ENCODE measurements at places on chromosomes 7 and 10. TPM values are rescaled to one million over a fixed set of nuclear protein-coding genes. Genes with fewer than 3 reads are reported as not detected.
A peak's percentile ranks its signal among the peaks of the same experiment; 100 is the strongest.

GIMAP1 gene
- 5.8 TPM for total RNA-seq

- DNase-seq, result no peak
Observed at GRCh38 chr10:7008645-7009044, 402.2 kb downstream of the SFMBT2 start.

DNA sequence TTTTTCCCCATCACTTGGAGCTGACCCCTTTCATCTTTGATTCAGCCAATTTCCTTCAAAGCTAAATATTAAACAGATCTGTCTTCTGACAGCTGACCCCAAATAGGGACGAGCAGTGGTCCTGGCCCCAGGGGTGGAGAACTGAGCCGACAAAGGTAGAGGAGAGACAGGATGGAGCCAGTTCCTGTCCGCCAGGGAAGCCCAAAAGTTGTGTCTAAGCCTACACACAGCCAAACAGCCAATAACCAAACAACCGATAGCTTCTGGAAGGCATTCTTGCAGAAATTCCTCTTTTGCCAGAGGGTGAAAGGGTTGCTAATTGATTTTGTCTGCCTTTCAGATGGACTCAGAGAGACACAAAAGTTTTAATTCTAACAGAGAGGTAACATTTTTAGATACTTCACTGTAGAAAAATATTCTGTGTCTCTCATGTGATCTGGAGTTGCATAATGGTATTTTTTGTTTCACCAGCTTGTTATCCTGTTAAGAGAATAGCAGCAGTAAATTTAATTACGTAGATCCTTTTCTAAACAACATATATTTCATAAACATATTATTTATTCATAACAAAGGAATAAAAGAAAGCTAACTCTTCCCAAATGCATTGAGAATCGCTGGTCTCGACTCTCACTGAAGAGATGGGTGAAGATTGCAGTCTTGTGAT, 161.7 kb upstream of the LYZL1 start:
- DNase-seq, result no peak

DNA sequence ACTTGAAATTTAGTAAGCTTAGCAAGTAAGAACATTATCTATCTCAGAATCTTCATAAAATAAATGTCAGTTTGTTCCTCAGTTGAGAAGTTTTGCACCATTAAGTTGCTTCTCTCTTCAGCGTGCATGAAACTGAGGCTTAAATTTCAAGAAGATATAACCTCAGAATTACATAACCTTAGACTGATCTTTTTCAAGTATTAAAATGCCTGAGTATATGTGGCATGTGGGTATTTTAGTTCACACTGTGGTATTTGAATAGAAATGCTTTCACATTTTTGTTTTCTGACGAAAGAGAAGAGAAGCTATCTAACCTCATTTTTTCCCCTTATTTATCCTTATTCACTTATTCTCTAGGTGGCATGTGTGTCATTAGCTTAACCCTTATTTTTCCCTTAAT, 104.1 kb downstream of the PHF14 start:
- DNase-seq, result no peak

CABCOCO1 gene
- total RNA-seq, result not detected

GRCh38 chr7:921581-922333, 32.7 kb downstream of the ADAP1 start:
- DNase-seq, result peak; percentile 44

DNA sequence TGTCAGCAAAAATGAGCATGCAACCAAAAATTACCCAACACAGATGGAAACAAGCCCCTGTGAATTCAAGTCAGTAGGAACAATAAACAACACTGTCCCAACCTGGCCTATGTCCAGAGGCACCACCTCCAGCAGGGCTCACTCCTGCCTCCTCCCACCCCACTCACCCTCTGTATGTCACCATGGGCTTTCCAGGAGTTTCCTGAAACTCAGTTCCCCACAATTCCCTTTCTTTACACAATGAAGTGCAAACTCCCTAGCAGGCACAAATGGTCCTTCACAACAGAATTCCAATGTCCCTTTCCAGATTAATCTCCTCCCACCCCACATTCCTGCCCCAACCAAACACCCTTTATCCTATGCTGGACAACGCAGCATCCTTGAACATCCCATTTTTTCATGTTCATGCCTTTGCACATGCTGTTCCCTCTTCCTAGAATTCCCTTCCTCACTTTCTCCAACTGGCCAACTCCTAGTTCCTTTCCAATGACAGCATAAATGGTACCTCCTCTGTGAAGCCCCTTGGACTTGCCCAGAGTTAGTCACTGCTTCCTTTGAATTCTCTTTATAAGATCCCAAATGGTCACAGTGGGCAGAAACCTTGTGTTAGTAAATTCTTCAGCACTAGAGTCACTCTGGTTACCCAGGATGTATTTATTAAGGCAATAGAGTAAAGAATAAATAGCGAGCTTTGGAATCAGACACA, 157.5 kb downstream of the SLIT1 start:
- DNase-seq, result no peak

GRCh38 chr7:1059200-1060091, 15.1 kb downstream of the GPR146 start:
- no peak for DNase-seq

DNA sequence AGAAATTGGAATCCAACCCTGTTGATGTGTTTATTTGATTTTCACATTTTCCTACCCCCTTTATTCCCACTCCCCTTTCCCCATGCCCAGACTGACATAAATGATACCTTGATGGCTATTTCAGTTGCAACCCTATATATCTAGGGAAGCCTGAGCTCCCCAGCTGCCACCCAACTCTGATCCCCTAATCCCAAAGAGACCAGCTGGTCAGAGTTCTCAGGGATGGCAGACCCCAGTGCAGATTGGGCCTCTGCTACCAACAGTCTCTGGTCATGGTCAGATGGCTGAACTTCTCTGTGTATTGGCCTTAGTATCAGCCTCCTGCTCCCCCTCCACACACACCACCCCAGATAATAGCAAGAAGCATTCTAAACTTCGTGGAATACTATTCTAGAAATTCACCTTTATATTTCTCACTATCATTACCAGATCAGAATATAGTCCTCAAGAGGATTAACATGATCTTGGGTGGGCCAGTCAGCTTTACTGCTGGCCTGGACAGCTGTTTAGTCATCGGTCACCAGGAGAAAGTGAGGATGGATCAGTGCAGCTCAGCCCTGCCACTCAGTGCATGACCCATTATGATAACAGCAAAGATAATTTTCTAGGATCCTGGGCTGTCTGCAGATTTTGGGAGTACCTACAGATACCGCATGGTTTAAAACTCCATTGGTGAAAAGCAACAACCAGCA, 24.5 kb upstream of the BTRC start:
- no peak for DNase-seq

DNA sequence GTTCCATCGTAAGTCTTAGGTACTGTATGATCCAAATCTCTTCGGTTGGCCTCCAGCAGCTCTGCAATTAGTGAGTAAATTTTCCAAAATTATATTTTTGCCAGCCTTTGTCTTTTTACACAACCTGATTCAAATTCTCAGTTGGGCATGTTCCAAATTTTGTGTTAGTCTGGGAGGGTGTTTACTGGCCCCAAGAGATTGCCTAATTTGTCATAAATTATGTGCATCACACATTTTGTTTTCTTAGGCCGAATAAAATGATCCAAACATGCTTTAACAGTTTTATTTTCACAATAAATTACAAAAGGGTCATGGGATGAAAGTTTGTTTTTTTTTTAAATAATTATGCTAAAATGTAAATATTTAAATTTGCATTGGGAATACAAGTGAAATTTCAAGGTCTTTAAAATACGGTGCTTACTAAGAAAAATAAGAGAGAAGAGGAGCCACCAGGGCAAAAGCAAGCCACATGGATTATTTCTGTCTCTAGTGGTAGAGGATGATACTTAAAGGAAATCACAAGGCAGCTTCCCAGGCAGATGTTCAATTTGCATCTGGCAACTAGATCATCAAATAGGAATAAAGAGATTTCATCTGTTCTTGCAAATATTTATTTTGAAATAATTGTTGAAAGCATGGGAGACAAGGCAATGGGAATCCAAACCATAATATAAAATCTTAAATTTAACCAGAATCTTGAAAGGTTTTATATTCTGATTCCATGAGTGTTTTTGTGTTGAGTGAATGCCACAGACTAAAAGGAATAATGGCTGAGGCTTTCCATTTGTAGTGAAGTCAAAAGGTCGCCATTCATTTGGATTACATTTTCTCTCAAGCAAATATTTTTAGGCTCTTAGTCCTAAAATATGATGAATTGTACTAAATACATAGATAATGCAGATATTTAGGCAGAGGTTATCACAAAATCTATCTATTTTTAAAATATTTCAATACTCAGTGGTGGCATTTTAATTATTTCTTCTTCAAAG, 111.1 kb downstream of the MDFIC start:
- no peak for DNase-seq

DNA sequence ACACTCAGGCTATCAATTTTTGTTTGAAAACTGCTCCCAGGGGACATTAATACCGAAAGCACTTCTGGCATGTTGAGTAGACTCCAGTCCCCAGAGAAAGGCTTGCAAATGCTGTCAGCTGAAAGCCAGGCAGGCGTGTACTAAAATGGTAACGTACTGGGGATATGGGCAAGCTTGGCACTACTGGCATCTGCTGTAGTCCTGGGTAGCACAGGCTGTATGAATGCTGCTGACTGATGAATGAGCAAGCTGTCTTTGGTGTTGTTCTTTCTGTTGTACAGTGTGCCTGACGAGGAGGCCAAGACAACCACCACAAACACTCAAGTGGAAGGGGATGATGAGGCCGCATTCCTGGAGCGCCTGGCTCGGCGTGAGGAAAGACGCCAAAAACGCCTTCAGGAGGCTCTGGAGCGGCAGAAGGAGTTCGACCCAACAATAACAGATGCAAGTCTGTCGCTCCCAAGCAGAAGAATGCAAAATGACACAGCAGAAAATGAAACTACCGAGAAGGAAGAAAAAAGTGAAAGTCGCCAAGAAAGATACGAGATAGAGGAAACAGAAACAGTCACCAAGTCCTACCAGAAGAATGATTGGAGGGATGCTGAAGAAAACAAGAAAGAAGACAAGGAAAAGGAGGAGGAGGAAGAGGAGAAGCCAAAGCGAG, 53.5 kb upstream of the AGBL3 start:
- peak; percentile 57 for DNase-seq

SPDYE18 gene
- total RNA-seq, result 0.40 TPM

GRCh38 chr10:44240584-44241205, 144.2 kb downstream of the CXCL12 start:
- DNase-seq, result no peak

- no peak for DNase-seq
Observed at GRCh38 chr7:123398921-123399320, 135.5 kb downstream of the IQUB start.

LIPJ gene
- not detected for total RNA-seq

VSTM4 gene
- 18.8 TPM for total RNA-seq

NUDT13 gene
- 3.1 TPM for total RNA-seq

GRCh38 chr7:2261611-2262010, 19.6 kb downstream of the NUDT1 start:
- DNase-seq, result no peak

ADAM22 gene
- 1.7 TPM for total RNA-seq

DNA sequence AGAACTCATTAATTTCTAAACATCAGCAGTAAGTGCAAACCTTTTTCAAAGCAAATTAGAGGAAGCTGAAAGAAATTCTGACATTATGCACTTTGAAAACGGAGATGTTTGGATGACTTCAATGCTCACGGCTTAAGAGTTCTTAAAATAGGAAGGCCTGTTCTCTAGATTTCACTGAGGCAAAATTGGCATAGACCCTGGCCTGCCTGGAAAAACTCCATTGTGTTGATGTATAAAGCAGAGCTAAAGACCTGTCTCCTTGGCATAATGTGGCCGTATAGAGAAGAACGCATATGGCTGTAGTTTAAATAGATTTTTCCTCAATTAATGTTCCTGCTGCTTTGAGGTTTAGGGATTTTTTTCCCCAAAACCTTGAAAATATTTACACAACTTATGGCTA, 24.5 kb upstream of the AGMO start:
- DNase-seq, result no peak

GRCh38 chr10:114691442-114691941, 33.4 kb upstream of the ABLIM1 start:
- no peak for DNase-seq

DNA sequence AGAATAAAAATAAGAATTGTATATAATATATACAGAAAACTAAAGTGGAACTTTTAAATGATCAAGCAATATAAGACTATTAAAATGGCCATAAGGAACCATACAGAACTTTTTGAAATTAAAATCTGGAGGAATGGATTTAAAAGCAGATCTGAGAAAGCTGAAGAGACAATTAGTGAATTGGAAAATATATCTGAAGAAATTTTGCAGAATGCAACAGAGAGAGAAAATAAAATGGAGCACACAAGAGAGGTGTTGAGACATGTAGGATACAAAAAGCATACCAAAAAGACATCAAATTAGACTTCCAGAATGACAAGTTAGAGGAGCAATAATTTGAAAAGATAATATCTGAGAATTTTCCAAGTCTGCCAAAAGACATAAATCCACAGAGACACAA, 169.6 kb downstream of the VTI1A start:
- no peak for DNase-seq

- no peak for DNase-seq
Observed at GRCh38 chr7:144130730-144131129, 7.8 kb downstream of the OR2A14 start.

TMEM229A gene
- not detected for total RNA-seq

DNA sequence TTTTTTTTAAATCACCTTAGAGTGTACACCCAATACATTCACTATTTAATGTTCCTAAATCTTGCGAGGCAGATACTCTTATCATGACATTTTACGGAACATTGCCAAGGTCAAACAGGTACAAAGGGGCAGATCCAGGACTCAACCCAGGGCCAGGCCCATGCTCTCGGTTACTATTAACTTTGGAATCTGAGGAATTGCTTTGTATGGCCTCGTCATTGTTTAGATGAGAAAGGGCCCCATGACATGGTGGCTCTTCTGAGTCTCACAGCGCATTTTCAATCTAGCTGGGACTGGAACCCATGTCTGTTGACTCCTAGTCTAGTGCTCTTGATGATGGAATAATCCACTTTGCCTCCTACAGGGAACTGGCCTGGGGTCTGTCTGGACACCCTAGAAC, 59.1 kb downstream of the GATA3 start:
- no peak for DNase-seq

DNA sequence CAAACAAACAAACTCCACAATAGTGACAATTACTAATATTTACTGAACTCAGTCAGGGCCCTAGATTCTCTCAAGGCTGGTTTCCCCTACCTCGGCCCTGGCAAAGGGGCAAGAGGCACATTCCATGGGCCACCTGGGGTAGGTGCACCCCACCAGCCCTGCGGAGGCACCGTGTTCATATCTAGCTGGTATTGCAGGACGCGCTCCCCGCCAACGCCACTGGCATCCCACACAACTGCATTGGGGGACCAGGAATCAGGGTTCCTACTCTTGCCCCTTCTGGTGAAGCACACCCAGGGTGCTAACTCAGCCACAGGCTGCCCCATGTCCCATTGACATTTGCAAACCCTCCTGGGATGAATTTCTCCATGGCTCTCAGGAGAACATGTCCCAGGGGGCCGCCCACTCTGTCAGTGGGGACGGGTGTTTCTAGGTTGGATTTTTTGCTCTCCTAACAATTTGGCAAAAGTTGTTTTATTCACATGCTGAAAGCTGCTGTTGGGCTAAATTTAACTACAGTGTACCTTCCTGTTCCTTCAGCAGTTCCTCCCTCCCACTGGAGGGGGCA, 76.7 kb downstream of the ZRANB1 start:
- DNase-seq, result no peak

- no peak for DNase-seq
Observed at GRCh38 chr10:62233356-62234076, 35.1 kb downstream of the RTKN2 start.
